Muscle of back (tissue), 13 donors: ENCODE measurements at places on chromosomes 6 and 20. TPM values are rescaled to one million over a fixed set of nuclear protein-coding genes. Genes with fewer than 3 reads are reported as not detected.

DNA sequence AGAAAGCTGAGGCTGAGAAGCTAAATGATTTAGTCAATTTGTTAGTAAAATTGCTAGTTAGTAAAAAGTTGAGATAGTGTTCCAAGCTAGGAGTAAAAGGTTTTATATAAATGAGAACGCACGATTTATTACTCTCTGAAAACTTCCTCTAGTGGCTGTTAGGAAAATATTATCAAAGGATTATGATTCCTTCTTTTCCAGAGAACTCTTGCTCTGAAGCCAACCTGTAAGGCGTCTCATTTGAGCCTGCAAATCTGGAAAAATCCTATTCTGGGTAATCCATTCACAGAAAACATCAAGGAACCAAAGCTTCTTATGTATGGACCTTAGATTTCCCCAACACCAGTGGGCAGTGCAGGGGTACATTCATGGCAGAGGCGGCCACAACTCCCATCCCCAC is 252.7 kb downstream of the SOD2 start:
- peak; percentile 83 for DNase-seq

SYCP2 gene
- 7.2 TPM for polyA plus RNA-seq

DNA sequence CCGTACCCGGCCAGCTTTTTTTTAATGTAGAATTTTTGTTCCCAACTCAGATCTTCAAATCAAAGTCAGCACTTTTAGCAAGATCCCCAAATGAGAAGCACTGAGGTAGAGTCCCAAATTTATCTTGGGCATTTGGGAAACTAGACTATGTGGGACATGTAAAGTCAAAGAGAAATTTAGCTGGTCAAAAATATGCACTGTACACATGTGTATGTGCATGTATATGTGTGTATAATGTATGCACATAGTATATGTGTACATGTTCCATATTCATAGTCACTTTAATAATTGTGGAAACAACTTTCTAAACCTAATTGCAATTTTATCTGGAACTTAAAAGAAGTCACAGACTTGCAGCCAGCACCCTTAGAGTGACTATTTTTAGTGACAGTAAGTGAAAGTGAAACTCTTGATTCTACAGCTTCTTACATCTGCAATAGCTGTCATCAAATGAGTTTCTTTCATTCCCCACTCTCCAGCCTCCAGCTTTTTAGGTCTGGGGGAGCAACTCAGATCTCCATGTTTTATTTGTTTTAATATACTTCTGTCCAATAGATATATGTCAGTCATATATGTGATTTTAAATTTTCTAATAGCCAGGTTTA is 53.6 kb downstream of the CDC40 start:
- peak; percentile 1 for DNase-seq

SAPCD1 gene
- 5.7 TPM for polyA plus RNA-seq

- peak; percentile 88 for DNase-seq
Measured at GRCh38 chr20:61099806-61100205, 152.3 kb upstream of the CDH4 start.

- no peak for DNase-seq
Measured at GRCh38 chr6:4942673-4943009, 61.2 kb downstream of the RPP40 start.

CPXM1 gene
- 62.3 TPM for polyA plus RNA-seq

ASF1A gene
- 22.3 TPM for polyA plus RNA-seq

GRCh38 chr20:25059866-25060465 is 2.0 kb upstream of the ACSS1 start:
- no peak for DNase-seq

- DNase-seq: no peak
Measured at GRCh38 chr6:136782021-136782770, 10.1 kb downstream of the MAP3K5 start.

DNA sequence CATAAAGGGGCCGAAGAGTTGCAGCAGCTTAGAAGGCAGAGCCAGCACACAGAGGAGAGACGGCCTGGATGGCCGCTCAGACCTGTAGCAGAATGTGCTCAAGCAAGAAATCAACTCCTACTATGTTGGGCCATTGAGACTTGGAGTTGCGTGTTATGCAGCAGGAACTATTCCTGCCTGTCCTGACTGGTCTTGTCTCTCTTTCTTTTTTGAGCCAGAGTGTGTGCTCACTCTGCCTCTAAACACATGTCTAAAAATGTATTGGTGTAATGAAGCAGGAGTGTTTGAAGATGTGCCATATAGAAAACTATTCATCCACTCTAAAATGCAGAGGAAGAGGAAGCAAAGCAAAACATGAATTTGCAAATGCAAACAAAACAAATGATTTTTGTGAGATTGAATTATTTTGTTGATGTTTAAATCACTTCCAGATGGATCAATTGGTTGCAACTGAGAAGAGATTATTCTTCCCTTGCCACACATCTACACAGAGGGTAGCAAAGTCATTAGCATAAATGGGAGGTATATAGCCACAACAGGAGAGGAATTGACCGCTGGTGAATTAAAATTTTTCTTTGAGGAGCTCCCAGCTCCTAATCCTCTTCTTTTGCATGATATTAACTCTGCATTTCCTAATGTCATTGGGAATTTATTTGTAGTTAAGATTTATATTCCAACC is 20.4 kb upstream of the SYNJ2 start:
- DNase-seq: no peak

PAX1 gene
- 3.0 TPM for polyA plus RNA-seq

ULBP3 gene
- 2.4 TPM for polyA plus RNA-seq

GRCh38 chr6:43762966-43763695 is 6.9 kb upstream of the VEGFA start:
- peak; percentile 52 for DNase-seq

- DNase-seq: no peak
Measured at GRCh38 chr6:44228836-44229235, 5.4 kb downstream of the SLC29A1 start.

DNA sequence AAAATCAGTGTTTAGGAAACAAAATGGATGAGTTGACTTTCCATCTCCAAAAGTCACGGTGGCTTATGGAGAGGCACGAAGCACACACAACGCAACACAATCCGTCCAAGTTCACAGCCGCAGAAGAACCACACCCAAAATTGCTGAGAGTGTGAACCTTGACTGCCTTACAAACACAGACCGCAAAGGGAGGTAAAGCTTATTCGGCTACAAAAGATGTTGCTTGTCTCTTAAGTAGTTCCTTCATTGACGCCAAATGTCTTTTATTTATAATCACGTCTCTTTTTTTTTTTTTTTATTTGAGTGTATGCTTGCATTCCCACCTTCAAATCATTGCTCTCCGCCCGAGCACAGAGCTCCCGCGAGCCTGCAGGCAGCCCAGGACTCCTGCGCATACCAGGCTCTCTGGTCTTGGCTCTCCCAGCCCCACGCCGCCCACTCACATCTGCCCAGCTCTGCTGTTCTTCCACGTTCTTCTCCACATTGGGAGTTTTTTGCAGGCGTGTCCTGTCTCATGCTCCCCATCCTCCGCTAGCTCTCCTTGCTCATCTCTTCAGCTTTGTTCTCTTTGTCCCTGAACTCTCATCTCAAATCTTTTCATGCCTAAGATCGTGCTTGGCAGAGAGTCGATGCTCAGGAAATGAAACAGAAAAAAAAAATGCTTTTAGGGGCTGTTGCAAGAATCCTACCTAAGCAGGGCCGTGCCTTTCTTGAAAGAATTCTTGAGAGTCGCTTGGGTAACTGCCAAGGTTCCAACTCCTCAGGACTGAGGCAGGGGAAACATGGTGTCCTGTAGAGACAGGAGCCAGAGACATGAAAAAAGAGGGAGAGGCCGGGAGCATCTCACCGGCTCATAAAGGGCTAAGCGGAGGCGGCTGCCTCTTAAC is 25.8 kb downstream of the LY86 start:
- DNase-seq: no peak

DNA sequence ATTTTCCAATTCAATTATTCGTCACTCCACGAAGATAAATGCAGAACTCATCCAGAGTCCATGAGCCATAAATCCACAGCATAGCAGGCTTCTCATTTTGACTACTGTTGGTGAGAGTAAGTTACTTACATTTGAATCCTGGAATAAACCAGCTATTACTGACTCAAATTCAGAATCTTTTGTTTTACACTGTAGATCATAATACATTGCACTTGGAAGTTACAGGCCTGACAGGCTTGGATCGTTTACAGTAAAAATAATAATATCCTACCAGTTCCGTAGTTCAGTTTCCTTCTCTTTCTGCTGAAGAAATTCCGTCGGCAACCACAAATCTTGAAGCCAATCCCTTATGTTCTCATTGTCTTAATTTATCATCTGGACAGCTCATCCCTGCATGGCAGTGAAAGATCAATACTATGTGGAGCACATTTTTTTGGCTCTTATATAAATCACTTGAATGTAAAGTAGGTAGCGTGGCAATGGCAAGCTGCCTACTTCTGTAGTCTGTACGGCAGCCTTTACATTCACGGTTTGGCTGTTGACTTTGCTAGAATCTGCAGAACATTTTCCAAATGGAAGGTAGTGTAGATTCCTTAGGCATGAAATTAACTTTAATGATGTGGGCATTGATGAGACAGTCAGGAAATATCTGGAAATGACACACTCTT is 142.9 kb downstream of the WDR27 start:
- DNase-seq: peak; percentile 70

- peak; percentile 69 for DNase-seq
Measured at GRCh38 chr6:129719692-129720091, 9.7 kb upstream of the ARHGAP18 start.

ZNF165 gene
- 1.1 TPM for polyA plus RNA-seq

BPIFB1 gene
- not detected for polyA plus RNA-seq

LPA gene
- not detected for polyA plus RNA-seq

DNA sequence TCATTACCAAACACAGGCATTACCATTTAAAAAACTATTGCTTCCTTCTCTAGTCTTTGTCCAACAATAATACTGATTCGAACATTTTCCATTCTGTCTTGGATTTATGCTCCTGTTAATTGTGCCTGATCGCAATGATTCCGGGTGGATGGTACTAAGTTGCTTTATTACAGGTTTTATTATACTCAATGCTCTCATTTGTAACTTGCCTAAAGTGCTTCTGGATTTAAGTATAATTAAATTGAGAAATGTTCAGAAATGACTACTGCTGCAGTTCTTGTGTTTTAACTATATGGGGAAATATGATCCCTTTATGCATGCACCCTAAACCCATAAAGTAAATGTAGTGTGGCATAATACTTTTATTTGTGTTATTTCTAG is 7.2 kb downstream of the TFAP2A start:
- DNase-seq: no peak
